ENCODE measurements at places on chromosomes 4 and X. TPM values are rescaled to one million over a fixed set of nuclear protein-coding genes. Genes with fewer than 3 reads are reported as not detected.

Gene CXCL1
- total RNA-seq = 0.86 TPM

Gene XAGE1A
- total RNA-seq = not detected

Gene ADH1A
- total RNA-seq = not detected

Gene NSG1
- 2.6 TPM for total RNA-seq

Gene BST1
- 2.5 TPM for total RNA-seq

Gene SERTM2
- 0.08 TPM for total RNA-seq

Gene GATA1
- not detected for total RNA-seq

Gene CLTRN
- total RNA-seq = 0.94 TPM

Gene CXCL5
- total RNA-seq = 0.16 TPM

Gene SSX7
- total RNA-seq = not detected

Gene CCSER1
- 15.7 TPM for total RNA-seq

Gene AMOT
- total RNA-seq = 6.4 TPM

GRCh38 chr4:1987721-1988326 lies 20.9 kb downstream of the NELFA start:
- no peak for DNase-seq

GRCh38 chr4:114284629-114285028 lies 305.2 kb upstream of the ARSJ start:
- no peak for DNase-seq

- DNase-seq = no peak
Measured at GRCh38 chr4:24770032-24770584, 25.3 kb upstream of the SOD3 start.

DNA sequence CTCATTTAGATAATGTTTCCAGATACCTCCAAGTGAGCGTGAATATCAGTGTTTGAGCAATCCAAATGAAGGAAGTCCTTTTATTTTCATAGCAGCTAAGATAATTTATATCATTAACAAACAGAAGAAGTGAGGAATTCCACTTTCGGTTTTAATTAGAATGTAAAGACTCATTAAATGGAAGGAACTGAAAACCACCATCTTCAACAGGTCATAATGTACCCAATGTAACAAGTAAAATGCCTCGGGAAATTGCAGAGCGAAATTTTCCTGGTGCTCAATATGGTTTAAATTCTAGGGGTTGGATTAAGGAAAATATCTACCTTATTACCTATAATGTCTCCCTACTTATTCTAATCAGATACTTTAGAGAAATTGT lies 33.9 kb upstream of the SLC9A7 start:
- no peak for DNase-seq

DNA sequence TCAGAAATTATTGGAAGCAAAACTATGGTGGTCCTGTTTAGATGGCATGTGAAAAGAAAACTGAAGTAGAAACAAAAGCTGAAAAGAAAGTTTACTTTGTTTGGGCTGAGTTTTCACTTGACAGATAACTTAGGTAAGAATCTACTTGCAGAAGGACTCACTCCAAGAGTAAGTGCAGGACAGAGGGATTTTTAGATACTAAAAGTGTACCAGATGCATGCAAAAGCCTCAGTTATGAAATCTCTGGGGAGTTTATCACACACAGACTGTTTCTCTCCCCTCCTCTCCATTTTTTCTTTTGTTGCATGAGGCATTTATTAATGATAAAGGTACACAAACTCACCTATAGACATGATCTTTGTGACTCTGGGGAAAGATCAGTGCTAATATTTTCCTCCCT lies 127.5 kb upstream of the GIMD1 start:
- DNase-seq = no peak

DNA sequence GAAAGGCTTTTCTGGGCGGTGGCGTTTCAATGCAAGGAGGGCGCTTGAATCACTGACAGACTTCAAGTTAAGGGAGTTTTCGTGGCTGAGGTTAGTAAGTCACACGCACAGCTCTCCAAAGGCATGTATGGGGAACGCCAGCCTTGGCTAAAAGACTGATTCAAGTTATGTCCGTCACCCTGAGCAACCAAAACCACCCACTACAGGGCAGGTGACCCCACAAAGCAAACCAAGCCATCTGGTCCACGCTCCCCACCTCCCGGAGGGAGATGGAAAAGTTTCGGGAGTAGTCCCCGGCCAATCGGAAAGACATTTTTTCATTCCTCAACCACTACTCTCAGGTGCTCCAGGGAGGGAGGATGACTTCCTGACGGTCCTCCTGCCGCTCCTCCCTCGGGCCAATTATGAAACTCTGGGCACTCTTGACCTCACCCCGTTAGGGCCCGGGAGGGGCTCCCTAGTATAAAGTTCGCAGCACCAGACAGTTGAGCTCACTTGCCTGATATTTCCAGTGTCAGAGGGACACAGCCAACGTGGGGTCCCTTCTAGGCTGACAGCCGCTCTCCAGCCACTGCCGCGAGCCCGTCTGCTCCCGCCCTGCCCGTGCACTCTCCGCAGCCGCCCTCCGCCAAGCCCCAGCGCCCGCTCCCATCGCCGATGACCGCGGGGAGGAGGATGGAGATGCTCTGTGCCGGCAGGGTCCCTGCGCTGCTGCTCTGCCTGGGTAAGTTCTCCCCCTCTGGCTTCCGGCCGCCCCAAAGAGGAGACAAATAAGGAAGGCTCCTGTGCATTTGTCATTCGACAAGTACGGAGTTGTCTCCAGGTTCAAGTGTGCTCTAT lies at the start of gene EREG:
TSS of gene EREG (plus strand) at position 494 of the 840 bp plus-strand sequence. CDS start at position 658, 164 bp downstream.
- DNase-seq = peak; percentile 77

GRCh38 chr4:6277935-6278800 lies 8.5 kb downstream of the WFS1 start:
- DNase-seq = no peak

DNA sequence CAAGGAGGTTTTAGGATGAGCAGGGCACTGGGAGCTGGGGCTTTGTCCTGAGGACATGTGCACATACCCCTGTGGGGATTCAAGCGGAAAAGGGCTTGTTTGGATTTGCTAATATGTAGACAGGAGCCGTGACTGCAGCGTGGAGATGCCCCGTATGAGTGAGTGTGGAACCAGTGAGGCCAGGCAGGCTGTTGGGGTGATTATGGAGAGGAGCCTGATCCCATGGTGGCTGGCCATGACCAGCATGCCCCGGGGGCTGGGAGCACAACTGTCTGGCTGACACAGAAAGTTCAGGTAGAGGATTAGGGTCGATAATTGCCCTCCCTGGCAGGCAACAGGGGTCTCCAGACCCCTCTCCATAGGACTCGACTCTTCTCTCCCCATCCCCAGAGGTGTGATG lies 68.8 kb upstream of the STX18 start:
- DNase-seq = no peak

GRCh38 chr4:78250500-78250899 lies 193.4 kb downstream of the FRAS1 start:
- DNase-seq = no peak

- no peak for DNase-seq
Measured at GRCh38 chr4:95499291-95499696, 49.5 kb downstream of the UNC5C start.

- no peak for DNase-seq
Measured at GRCh38 chr4:27327421-27328181, 467.0 kb downstream of the STIM2 start.

DNA sequence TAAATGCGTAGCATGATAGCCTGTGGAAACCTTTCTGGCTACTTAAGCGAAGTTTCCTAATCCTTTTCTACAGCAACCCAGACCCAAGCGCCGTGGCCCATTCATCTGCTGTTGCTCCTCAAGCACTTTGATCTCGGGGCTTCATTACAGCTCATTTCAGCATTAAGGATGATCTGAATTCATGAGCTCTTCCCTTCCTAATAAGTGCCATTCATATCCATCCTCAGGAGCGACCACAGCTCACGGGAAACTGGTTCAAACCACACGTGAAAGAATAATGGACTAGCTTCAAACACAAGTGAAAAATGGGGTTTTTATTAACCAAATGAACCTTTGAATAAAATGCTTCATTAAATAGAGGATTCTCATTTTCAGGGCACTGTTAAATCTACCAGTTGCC lies 202.6 kb upstream of the LEF1 start:
- no peak for DNase-seq

- DNase-seq = no peak
Measured at GRCh38 chr4:183303301-183303700, 16.8 kb downstream of the CLDN22 start.

DNA sequence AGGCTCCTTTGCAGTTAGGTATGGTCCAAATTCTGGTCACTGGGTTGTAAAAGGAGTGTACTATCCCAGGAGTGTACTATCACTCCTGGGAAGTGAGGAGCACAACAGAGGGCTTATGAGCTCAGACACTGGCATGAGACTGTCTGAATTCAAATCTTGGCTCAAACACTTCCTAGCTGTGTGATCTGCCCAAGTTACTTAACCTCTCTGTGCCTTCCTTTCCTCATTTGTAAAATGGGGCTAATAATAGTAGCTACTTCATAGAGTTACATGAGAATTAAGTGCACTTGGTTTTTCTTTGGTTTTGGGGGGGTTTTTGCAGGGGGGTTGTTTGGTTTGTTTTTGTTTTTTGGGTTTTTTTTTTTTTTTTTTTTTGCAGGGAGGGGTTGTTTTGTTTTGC lies 152.0 kb downstream of the BCOR start:
- no peak for DNase-seq

DNA sequence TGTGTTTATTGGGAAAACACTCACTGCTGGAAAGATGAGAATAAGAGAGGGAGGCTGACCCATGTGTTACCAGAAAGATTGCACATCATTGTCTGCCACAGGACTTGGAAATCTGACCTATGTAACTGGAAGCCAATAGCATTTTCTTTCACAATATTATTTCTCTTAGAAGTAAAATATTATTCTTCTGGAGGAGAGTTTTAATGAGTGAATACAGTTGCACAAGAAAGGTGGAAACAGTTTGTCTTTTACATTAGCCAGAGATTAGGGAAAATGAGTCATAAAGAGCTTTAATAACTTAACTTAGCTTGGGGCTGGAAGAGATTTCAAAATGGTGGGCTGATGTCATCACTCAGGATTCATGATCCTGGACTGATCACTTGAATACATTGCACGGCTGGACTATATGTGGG lies 31.5 kb upstream of the LNX1 start:
- no peak for DNase-seq

DNA sequence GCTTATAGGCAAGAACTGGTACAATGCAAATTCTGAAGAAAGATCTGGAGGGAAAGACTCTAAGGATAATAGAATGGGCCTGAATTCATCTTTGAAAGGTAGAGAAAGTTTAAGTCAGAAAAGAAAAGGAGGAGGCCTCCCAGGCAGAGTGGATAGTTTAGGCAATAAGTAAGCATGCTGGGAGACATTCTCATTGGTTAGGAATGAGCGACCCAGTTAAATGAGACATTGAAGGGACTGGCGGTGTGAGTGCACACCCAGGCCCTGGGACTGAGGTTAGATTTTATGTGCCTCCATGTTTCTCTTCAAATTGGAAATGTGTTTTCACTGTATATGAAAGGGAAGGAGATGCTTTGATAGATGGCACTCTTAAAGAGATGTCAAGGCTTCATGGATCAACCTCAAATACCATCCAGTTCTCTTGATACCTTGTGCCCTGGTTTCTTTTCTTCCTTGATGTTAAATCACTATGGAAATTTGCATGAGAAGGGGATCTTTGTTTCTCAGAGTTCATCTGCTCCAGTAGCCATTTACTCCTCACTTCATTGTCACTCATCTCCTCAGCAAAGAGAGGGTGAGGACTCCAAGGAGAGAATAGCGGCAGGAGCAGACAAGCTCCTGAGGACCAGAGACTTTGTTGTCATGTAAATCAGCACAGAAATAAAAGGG lies 584.2 kb upstream of the INTU start:
- DNase-seq = no peak

DNA sequence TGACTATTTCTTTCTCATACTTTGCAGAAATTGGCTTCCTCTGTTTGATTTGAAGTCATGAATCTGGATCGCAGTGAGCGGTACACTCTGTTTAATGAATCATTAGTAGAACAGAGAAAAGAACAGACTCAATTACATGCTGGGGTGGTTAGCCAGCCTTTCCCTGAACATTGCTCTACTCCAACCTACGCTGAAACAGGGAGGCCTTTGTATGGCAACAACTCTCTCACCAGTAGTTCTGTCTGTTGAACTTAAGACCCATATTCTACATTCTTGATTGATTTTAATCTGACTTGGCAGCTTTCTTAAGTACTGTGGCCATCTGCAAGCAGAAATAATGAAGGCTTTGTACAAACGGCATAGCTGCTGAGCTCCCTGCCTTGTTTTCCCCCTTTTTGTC lies 19.0 kb upstream of the AP1S2 start:
- no peak for DNase-seq

DNA sequence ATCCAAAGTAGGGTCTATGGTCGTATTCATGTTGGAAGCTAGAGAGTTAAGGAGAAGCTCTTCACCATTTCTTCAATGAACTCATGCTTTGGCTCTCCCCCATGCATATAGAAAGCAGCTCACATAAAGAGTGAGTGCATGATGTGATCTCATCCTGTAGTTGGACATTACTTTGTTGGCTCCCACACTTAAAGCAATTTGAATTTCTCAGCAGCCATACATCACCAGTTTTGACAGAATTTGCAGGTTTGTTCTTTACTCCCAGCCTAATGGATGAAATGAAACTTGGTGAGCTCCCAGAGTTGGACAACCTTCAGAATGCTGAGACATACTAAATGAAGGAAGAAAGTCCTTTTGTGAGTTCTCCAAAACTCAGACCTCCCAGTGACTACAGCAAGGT lies 613.5 kb downstream of the IQCM start:
- DNase-seq = no peak

GRCh38 chr4:12926189-12927066 lies 557.7 kb downstream of the RAB28 start:
- DNase-seq = no peak

GRCh38 chr4:79922011-79922410 lies 151.0 kb downstream of the ANTXR2 start:
- DNase-seq = no peak

GRCh38 chrX:150575419-150575814 lies 7.0 kb downstream of the MTM1 start:
- no peak for DNase-seq

DNA sequence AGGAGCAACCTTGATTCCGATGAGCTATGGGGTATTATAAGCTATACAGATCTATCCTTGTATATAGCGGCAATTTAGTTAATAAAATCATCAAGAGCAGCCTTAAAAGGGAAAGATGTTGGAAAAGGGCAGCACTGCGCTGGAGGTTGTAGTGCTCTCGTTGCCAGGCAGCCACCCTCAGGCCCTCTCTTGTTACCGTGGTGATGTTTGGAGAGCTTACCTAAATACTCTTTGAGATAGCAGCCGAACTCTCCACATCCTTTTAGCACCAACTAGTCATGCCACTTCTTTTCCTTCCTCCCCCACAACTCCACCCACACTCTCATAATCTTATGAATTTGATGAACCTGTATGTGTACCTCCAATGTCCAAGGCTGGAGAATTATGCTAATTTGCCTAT lies 3.8 kb upstream of the RADX start:
- DNase-seq = no peak

GRCh38 chr4:133972586-133972985 lies 229.0 kb downstream of the PABPC4L start:
- DNase-seq = no peak

GRCh38 chrX:48278958-48279357 lies 23.8 kb downstream of the SSX1 start:
- DNase-seq = no peak

- DNase-seq = no peak
Measured at GRCh38 chr4:173752610-173753230, 222.7 kb upstream of the HAND2 start.
